Osteocyte (in vitro differentiated cells): ENCODE measurements at places on chromosomes 11 and 22.

DNA sequence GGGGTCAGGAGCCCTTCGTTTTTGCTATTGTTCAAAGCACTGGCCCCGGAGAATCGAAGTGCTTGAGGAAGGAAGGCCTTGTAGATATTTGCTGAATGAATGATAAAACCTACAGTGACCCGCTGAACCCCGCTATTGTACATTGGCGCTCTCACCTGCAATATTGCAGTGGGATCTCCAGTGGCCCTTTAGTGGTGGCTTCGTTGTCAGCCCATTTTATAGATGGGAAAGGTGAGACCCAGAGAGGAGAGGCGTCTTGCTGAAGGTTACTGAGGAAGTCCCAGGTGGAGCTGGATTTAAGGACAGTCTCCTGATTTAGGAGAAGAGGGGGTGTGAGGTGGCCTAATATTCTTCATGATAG lies 1.2 kb downstream of the CDC42EP2 start:
- DNase-seq = no peak

DNA sequence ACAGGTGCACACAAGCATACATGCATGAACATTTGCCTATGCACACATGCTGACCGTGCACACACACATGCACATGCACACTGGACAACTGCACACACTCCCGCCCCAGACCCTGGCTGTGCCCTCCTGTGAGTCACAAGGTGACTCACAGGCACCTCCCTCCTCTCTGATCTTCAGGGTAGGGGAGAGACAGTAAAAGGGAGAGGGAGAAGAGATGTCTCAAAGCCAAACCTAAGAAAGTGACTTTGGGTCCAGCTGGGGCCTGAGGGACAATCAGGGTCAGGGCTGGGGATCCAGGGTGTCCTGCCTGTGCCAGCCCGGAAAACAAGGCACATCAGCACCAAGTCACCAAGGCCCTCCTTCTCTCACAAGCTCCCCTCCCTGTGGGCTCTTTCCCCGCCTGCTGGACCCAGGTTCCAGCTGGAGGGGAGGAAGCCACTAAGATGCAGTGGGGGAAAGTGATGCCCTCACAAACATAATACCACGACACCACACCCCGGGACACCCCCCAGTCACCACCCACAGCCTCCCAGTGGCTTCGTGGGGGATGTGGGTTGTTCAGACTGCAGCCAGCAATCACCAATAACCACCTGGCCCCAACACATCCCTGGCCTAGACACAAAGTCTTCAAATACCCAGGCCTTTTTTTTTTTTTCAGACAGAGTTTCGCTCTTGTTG lies 39.3 kb downstream of the PDGFB start:
- DNase-seq = no peak

- no peak for DNase-seq
Measured at GRCh38 chr11:72856065-72856464, 41.9 kb downstream of the ATG16L2 start.

- no peak for DNase-seq
Measured at GRCh38 chr11:58927393-58928106, 11.7 kb upstream of the GLYATL1 start.

DNA sequence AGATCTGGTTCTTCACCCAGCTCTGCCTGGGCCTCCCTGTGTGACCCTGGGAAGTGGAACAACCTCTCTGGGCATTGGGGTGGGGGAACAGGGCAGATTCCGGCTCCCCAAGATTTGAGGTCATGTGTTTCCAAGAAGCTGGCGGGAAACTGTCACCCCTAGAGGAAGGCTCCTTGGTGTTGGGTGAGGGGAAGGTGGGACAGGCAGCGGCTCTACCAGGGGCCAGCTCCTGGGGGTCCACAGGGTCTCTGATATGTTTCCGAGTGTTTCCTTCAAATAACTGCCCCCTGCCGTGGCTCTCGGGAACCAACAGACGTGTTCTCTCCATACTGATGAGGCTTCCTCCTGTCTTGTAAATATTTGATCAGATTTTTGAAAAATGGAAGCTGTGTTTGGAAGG lies 78.5 kb downstream of the MPPED1 start:
- DNase-seq = no peak
